Stimulated activated CD4-positive, alpha-beta T cell treated with anti-CD3 and anti-CD28 coated beads, Interleukin-4, amount 100 ng/mL, for 48 hours (primary cell): ENCODE measurements at places on chromosomes 7 and 10.

GRCh38 chr10:126247446-126247975, 140.8 kb downstream of the ADAM12 start:
- no peak for DNase-seq

DNA sequence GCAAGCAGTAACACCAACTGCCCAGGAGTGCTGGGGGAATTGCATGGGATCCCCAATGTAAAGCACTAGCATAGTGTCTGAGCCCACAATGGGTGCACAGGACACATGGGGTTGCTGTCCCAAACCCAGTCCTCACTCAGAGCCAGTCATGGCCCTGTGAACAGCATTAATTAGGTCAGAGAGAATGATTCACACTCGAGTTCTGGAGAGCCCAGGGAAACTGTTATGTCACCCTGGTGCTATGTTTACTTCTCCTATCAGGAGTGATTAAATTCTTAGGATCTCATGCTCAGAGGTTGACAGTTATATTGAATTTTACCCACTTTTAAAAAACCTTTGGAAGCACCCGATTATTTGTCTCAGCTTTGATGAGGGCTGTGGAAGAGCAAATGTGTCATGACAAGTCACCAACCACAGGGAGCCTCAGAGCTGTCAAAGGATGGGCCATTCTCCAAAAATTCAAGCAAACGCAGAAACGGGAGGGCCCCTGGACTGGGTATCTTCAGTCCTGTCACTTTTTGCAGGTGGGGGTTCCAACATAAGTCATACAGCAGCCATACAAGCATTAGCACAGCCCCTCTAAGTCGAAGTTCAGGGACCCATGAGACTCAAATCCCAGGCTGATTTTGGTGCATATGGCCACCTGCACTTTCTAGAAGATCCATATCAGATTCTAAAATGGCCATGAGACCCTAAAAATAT, 1.3 kb upstream of the RASSF4 start:
- no peak for DNase-seq

DNA sequence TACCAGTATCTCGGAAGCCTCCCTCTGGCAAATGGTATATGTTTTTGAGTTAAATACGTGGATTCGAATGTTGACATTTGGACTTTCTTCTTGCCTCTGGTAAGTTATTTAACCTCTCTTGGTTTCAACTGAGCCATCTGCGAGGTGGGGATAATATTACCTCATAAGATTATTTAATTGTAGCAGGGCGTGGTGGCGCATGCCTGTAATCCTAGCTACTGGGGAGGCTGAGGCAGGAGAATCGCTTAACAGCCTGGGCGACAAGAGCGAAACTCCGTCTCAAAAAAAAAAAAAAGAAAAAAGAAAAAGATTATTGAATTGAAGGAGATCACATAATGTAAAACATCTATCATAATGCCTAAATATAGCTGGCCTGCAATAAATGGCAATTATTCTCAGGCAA, 396 bp upstream of the TAF5 start:
- no peak for DNase-seq

- no peak for DNase-seq
These were observed 260.9 kb downstream of the ADARB2 start for GRCh38 chr10:1476455-1476803.

GRCh38 chr7:132944774-132945173, 137.1 kb downstream of the CHCHD3 start:
- no peak for DNase-seq

GRCh38 chr10:51321980-51322379, 247.7 kb downstream of the PRKG1 start:
- no peak for DNase-seq

DNA sequence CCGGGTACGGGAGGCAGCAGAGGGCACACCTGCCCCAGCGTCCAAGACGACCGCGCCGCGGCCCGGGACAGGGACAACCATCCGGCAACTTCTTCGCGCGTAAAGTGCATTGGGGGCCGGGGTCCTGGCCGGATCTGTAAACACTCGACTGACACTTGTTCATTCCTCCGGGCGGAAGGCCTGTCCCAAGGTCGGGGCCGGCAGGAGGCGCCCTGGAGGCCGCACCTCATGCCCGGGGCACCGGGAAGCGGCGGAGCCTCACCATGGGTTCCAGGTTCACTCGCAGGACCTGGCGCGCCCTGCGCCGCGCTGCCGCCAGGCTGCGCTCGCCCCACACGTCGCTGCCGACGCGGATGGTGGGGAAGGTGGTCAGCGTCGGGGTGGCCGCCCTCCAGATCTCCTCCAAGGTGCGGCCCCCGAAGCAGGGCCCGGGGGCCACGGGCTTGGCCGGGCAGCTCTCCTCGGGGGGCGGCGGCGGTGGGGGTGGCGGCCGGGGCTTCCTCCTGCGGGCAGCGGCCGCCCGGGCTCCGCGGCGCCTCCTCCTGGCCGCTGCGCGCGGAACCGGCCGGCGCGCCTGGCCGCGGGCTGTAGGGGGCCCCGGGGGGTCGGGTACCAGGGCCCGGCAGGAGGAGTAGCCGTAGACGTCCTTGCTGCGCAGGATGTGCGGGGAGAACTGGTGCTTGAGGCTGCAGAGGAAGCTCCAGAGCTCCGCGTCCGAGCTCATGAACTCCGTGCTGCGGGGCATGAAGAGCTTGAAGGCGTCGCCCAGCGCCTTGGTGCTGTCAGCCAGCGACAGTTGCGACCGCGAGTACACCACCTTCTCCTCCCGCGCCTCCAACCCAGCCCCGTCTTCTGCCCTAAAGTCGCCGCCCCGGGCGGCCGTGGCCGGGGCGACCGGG, 746 bp downstream of the CCDC71L start:
- DNase-seq = peak; percentile 84

- no peak for DNase-seq
These were observed 5.2 kb downstream of the RET start for GRCh38 chr10:43082087-43082486.

DNA sequence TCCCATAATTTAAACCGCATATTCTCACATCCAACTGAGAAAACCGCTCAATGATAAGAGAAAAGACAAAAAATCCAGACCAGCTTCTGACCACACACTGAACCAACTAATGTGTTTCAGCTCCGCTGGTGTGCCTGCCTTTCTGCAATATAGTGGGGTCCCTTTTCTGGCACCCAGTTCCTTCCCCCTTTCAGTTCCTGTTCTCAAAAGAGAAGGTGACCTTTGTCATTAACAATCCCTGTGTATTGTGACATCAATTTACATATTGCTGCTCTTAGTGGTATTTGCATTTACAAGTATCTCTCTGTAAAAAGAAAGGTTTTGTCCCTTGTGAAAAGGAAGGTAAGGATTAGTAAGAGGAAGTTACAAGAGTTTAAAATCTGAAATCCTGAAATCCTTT, 1.4 kb downstream of the PPP1R17 start:
- DNase-seq = no peak

DNA sequence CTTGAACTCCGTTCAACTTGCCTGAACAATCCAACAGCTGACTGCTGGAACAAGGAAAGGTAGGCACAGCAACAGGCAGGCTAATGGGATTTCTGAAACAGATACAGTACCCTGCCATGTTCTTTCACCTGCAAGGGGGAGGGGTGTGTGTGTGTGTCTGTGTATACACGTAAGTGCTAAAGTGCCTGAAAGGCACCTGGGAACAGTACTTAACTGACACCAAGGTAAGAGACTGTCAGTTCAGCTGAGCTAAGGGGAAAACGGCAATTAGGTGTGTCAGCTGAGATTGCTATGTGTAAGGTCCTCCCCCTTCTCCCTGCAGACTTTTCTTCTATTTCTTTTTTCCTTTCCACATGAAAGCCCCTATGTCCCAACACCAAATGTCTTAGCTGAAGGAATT, 27.0 kb downstream of the NAMPT start:
- DNase-seq = no peak

DNA sequence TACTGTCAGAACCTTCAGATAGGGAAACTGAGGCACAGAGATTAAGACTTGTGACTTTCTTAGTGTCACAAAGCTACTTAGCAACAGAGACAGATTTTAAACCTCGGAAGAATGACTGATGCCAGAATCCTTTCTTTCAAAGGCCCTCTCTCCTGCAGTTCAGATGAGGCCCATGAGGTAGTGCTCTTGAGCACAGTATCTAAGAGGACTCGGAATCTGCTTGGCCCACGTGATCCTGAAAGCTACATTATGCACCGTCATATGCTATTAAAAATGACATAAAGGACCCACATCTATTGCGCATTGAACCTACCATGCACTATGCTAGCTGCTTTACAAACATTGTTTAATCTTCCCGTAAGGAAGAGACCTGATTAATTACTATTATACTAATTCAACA, 355.9 kb downstream of the SFMBT2 start:
- DNase-seq = no peak

- no peak for DNase-seq
These were observed 98.3 kb upstream of the KCNIP2 start for GRCh38 chr10:101941871-101942270.

DNA sequence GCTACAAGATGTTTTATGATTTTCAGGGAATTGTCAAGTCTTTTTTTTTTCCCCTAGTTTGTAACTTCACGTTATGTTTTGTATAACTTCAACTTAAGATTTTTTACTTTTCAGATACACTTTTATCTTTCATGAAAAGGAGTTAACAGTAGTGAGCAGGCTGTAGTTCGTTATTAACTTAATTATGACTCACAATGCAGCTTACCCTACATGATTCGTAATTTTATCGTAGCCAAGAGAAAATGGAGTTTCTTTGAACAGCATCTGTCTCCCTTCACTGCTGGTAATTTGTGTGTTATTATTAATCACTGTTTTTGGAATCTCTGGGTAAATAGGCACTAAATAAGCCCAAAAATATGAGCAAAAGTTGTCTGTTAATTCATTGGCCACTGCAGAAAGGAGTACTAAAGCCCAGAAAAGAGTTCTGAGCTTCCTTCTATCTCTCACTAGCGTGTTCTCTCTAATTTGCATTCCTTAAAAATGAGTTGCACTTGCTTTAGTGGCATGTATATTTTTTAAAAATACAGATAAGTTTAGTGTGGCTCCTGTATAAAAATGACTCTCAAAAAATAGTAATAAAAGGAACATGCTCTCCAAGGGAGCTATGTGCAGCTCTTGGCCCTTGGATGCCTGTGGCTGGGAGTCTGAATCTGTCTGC, 36.1 kb downstream of the RALA start:
- DNase-seq = no peak

- DNase-seq = peak; percentile 69
These were observed 22.8 kb downstream of the C10orf105 start for GRCh38 chr10:71696628-71697326.

GRCh38 chr7:36900988-36901710, 176.9 kb upstream of the AOAH start:
- no peak for DNase-seq

DNA sequence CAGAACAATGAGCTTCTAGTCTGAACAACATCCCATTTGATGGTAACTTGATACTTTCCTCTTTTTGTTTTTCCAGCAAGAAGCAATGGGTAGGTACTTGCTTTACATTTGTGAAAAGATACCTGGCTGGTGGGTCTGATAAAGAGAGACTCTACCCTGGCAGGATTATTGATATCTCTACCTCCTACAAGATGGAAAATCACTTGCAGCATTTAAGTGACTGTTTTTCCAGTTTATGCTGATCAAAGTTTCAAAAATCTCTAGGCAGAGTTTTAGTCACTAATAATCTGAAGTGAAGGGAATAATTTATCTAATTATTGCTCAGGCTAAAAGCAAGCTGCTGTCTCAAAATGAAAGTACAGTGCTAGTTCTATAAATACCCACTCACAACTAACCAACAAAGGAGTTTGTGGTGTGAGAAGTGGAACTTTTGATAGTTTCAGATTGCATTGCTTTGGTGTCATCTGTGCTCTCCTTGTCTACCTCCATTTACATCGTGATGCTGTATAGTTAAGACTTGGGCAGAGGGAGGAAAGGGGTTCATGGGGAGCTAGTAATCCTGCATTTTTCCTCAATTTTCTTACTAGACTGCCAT, 86.0 kb upstream of the ANKRD1 start:
- no peak for DNase-seq

- DNase-seq = no peak
These were observed 86.7 kb upstream of the GNAI1 start for GRCh38 chr7:80047856-80048459.

- no peak for DNase-seq
These were observed 133.5 kb upstream of the MBL2 start for GRCh38 chr10:52906046-52906445.

GRCh38 chr7:88347517-88347916, 40.8 kb upstream of the STEAP4 start:
- no peak for DNase-seq

- no peak for DNase-seq
These were observed 14.3 kb downstream of the PRTFDC1 start for GRCh38 chr10:24938076-24938475.

GRCh38 chr7:133081119-133081598, 731 bp downstream of the CHCHD3 start:
- DNase-seq = peak; percentile 4

DNA sequence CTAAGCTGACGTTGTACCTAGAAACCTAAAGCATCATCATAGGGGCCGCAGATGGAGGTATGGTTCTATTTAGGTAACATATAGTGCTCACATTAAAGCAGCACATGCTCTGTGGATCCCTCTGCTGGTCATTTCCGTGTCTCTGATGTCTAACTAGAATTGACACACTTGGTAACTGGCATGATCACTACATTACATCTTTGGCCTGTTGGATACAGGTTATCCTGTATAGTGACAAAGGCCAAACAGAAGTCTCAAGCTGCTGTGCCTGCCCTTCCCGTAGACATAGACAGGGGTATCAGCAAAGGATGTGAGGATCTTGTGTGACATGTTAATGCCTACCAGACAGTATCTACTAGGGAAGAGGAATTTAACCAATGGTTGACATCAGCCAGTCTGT, 51.2 kb downstream of the KIF5B start:
- DNase-seq = peak; percentile 15

DNA sequence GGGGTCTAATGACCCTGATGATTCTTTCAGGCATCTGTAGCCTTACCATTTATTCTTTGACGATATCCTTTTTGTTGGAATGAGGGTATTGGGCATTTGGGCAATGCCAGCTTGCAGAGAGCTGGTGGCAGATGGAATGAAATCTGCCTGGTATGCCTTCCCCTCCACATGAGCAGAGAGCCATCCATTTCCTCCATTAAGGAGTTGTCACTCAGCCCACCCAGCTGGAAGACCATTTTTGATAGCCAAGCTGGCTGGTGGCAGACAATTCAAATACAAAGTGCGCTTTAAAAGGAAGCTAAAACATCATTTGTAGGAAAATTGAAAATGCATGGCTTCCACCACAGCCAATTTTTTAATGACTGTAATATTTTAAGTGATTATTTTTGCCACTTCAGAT, 240.1 kb upstream of the SLC26A5 start:
- no peak for DNase-seq

DNA sequence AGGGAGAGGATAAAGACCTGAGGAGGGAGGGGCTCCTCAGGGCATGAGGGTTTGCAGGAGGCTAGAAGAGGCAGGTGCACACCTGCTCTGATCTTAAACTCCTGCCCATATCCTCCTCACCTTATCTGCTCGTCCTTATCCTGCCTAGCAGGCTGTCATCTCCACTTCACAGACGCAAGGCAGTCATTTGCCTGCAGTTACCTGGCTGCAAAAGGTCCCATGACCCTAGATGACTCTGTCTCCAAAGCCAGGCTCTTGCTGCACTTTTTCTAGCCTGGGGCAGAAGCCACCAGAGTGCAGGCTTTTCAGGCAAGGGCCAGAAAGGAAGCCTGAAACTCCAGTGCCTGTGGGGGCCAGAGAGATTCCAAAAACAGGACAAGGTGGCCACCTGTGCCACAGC, 1.7 kb upstream of the ZNF853 start:
- no peak for DNase-seq
